ENCODE measurements at places on chromosomes 7 and 10. TPM values are rescaled to one million over a fixed set of nuclear protein-coding genes. Genes with fewer than 3 reads are reported as not detected.

DNA sequence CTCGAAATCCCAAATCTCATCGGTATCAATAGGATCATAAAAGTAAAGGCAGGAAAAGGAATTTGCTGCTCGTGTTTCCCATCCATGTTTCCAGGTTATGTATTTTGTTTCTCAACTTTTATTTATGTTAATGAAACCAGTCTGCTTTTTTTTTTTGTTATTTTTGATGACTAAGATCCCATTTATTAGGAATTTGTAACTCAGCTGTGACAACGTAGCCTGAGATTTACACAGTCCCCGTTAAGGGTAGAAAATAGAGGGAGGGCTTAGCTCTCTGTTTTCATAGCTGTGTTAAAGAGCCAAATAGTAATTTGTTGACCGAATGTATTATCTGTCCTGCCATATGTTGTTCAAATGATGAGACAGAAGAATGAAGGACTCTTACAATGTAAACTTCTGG, 164.0 kb downstream of the MGMT start:
- no peaks in the 10 kb centered on the region for H3K27me3 ChIP-seq
- H3K4me3 ChIP-seq: no peak overlapping the region
- DNase-seq: no peak
- H3K4me1 ChIP-seq: no peaks in the 10 kb centered on the region
- H3K36me3 ChIP-seq: peaks cover 8% of the 10 kb centered on the region

GRCh38 chr10:97689559-97690020, 2.5 kb upstream of the AVPI1 start:
- no peaks in the 10 kb centered on the region for H3K36me3 ChIP-seq
- no peak for DNase-seq

- H3K27ac ChIP-seq: no peak overlapping the region
- no peak overlapping the region for H3K4me3 ChIP-seq
- no peaks in the 10 kb centered on the region for H3K27me3 ChIP-seq
These were observed 40.6 kb upstream of the BMPR1A start for GRCh38 chr10:86715836-86716235.

DNA sequence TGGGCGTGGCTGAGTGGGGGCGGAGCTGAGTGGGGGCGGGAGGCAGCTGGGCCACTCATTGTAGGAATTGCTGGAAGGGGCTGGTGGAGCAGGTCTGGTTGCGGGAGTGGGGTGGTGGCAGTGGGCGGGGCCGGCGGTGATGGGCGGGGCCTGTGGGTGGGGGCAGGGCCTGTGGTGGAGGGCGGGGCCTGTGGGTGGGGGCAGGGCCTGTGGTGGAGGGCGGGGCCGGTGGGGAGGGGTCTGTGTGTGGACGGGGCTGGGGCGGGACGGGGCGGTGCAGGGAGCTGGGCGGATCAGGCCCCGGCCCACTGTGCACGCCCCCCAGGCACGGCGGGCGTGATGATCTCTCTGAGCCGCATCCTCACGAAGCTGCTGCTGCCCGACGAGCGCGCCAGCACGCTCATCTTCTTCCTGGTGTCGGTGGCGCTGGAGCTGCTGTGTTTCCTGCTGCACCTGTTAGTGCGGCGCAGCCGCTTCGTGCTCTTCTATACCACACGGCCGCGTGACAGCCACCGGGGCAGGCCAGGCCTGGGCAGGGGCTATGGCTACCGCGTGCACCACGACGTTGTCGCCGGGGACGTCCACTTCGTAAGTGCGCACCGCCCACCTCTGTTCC, 14.0 kb downstream of the SLC29A4 start:
- peaks cover 15% of the 10 kb centered on the region for H3K4me1 ChIP-seq
- peaks cover 3% of the 10 kb centered on the region for H3K36me3 ChIP-seq
- DNase-seq: peak; percentile 68
- H3K4me3 ChIP-seq: peak overlapping the region; percentile 72

GRCh38 chr7:151558575-151558974, 38.9 kb upstream of the RHEB start:
- H3K4me1 ChIP-seq: peaks cover 12% of the 10 kb centered on the region
- peaks cover 3% of the 10 kb centered on the region for H3K36me3 ChIP-seq
- H3K27ac ChIP-seq: no peak overlapping the region
- H3K4me3 ChIP-seq: no peak overlapping the region
- DNase-seq: no peak

- H3K27me3 ChIP-seq: no peaks in the 10 kb centered on the region
- DNase-seq: no peak
- H3K4me3 ChIP-seq: no peak overlapping the region
- H3K27ac ChIP-seq: no peak overlapping the region
These were observed 5.4 kb downstream of the ARHGAP21 start for GRCh38 chr10:24718031-24718855.

ANKRD1 gene
- not detected for total RNA-seq

ORC5 gene
- total RNA-seq: 21.5 TPM

UNCX gene
- not detected for total RNA-seq

RPEL1 gene
- total RNA-seq: 0.12 TPM
